ENCODE measurements at places on chromosomes 12 and 14. TPM values are rescaled to one million over a fixed set of nuclear protein-coding genes. Genes with fewer than 3 reads are reported as not detected.

DNA sequence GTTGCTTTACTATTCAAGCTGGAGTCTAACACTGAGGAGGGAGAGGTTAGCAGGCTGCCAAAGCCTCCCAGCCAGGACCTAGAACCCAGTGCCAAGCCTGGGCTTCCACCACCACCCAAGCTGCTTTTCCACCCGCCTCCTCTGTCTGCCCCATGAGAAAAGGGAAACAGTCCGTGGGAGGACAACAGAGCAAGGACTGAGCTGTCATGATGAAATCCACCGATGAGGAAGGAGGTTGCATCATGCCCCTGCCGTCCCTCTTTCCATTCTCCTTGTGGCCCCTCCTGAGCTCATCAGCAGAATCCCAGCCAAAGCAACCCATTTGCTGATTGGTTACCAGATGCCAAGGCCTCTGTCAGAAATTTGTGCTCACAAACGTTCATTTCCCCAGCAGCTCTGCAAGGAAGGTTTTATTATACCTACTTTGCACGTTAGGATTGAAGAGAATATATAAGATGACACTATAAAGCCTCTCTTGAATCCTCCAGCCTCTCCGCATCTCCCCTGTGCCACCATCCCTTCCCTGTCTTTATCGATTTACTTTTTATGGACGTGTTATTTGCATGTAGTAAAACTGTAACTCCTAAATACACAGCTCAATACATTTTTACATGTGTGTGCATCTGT lies 6.3 kb upstream of the SERPINA1 start:
- H3K4me1 ChIP-seq: peaks cover 10% of the 10 kb centered on the region
- no peak overlapping the region for H3K4me3 ChIP-seq
- no peaks in the 10 kb centered on the region for H3K27me3 ChIP-seq
- H3K27ac ChIP-seq: no peak overlapping the region
- no peak for DNase-seq
- H3K36me3 ChIP-seq: no peaks in the 10 kb centered on the region

RNF212B gene
- total RNA-seq: not detected

DNA sequence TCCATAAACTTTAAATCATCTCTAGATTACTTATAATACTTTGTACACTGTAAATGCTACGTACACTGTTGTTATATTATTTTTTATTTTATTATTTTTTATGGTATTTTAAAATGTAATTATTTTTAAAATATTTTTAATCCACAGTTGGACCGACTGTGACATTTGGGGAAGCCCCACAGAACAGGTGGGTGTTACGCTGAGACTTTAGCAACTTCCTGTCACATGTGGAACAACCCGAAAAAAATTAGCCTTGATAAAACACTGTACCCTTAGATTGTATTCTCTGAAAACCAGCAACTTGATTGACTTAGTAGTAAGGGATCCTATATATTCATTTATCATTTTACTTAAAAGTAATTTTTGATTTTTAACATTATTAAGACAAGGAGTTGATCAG lies 1755.7 kb upstream of the SEL1L start:
- H3K4me3 ChIP-seq: no peak overlapping the region
- H3K27me3 ChIP-seq: no peaks in the 10 kb centered on the region
- no peaks in the 10 kb centered on the region for H3K4me1 ChIP-seq
- H3K27ac ChIP-seq: no peak overlapping the region

NFE2 gene
- 1.3 TPM for total RNA-seq

DNA sequence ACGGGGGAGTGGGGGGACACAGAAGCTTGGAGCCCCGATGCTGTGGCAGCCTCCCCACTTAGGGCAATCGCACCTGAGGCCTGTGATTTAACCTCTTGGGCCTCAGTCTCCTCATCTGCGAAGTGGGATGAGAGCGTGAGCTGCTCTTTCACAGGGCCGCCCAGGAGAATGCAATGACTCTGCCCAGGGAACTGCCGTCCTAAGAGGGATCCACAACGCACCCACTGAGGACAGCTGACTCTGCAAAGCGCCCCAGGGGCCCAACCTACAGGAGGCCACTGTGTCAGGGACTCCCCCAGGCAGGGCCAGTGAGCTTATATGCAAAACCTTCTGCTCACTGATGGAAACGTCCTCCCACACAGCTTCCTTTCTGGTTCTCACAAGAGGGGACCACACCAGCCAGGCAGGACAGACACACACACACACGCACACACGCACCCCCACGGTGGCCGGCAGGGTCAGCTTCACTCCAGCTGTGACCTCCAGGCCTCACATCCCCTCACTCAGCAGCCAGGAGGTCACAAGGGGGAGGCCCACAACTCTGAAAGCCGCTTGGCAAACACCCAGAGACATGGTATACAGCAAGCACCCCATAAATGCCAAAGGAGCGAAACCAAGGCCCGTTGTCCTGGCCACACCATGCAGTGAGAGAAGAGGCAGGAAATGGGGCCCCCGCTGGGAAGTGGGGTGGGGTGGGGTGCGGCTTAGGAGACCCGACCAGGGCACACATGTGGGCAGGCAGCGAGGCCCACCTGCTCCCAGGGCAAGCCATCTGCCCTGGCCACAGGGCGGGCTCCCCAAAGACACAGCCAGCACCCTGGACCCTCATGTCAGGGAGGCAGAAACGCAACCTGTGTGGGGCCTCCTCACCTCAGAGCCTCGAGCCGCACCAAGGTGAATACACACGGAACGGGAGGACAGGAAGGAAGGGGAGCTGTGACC lies 73.3 kb downstream of the NCOR2 start:
- no peaks in the 10 kb centered on the region for H3K4me1 ChIP-seq
- H3K27me3 ChIP-seq: no peaks in the 10 kb centered on the region
- no peaks in the 10 kb centered on the region for H3K36me3 ChIP-seq
- H3K27ac ChIP-seq: no peak overlapping the region
- DNase-seq: no peak

DNA sequence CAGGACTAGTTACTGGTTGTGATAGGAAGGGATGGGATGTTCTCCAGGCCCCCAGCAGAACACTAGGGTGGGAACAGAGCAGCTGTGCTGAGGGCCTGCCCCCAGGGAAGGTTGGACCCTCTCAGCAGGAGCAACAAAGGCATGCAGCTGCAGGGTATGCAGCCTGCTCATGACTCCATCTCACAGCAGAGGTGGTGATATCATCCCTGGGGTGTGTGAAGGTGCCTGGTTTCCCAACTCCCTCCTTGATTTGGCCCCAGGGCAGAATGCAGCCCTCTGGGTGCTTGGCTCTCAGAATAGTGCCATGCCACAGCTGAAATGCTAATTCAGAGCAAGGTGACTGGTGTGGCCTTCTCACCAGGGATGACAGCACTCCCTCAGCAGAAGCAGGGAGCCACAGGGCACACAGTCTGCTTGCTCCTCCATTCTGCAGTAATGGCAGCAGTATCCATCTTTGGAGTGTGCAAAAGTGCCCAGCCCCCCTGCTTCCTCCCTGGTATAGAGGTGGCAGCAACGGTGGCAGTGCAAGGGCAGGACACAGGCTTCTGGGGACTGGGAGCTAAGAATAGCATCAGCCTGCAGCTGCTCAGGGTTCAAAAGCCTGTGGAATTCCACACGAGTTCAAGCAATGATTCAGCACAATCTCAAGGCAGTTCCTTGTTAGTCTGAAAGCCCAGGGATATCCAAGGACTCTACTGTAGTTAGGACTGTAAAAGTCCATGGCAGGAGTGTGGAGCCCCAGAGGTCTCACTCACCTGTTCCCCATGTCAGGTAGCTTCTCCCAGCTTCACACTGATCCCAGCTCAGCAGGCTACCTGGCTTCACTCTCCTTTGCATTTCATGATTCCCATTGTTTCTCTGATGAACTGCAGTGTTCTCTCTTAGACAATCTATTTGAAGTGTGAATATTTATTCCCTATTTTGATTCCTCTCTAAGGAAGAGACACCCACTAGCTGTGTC lies 298.1 kb upstream of the FOXG1 start:
- H3K4me3 ChIP-seq: no peak overlapping the region
- H3K27ac ChIP-seq: no peak overlapping the region
- DNase-seq: no peak
- H3K27me3 ChIP-seq: no peaks in the 10 kb centered on the region
- H3K4me1 ChIP-seq: no peaks in the 10 kb centered on the region
- no peaks in the 10 kb centered on the region for H3K36me3 ChIP-seq

DNA sequence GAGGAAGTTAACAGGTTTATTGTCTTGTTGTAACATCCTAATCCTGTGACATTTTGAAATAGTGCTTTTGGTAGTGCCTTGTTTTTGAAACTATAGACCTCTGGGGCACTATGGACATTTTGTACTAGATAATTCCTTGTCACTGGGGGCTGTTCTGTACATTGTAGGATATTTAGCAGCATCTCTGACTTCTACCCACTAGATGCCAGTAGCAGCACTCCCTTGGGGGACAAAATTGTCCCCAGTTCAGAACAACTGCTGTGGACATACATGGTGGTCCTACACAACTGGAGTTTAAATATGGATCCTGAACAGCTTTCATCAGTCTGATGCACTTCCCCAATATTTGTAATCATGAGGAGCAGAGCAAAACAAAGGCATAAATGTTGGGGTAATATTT lies 264.7 kb downstream of the RAD51B start:
- DNase-seq: no peak
- H3K4me3 ChIP-seq: no peak overlapping the region
- H3K27ac ChIP-seq: peak overlapping the region; percentile 74
- H3K36me3 ChIP-seq: no peaks in the 10 kb centered on the region
- H3K27me3 ChIP-seq: no peaks in the 10 kb centered on the region

DNA sequence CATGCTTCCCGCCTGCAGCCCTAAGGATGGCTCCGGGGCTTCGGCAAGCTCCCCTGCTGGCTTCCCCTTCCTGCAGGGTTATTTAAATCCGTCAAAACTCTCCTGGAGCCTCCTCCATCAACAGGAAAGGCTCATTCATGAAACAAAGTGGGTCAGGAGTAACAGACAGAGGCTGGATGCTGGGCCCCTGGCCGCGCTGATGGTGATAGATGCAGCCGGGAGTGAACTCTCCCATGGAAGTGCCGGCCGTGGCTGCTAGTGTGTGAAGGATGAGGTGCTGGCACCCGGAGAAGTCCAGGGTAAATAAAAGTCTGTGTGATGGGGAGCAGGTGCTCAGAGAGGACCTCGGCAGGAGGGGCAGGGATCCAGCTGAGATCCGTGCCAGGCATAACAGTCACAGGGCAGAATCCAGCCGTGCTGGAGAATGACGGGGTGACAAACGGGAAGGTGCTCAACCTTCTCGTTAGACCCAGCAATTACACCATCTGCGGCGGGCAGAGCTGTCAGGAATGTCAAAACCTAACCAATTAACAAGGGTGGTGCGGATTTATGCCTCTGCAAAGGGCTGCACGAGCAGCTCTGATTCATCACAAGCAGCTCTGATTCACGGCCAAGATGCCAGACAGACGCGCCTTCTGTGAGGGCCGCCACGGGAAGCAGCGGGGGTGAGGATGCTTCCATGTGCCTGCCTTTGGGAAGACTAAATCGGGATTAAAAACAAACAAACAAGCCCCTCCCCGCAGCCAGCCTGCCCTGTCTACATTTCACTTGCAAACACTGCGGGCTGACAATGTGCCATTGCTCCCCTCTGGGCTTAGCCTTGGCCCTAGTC lies 55.6 kb downstream of the SYNE3 start:
- H3K27ac ChIP-seq: no peak overlapping the region
- no peaks in the 10 kb centered on the region for H3K36me3 ChIP-seq
- peak; percentile 37 for DNase-seq
- H3K4me1 ChIP-seq: peaks cover 14% of the 10 kb centered on the region
- H3K4me3 ChIP-seq: no peak overlapping the region

GRCh38 chr12:63208956-63209355 lies 58.0 kb upstream of the AVPR1A start:
- no peak overlapping the region for H3K4me3 ChIP-seq
- no peak overlapping the region for H3K27ac ChIP-seq
- H3K4me1 ChIP-seq: no peaks in the 10 kb centered on the region
- DNase-seq: no peak
- no peaks in the 10 kb centered on the region for H3K27me3 ChIP-seq

DNA sequence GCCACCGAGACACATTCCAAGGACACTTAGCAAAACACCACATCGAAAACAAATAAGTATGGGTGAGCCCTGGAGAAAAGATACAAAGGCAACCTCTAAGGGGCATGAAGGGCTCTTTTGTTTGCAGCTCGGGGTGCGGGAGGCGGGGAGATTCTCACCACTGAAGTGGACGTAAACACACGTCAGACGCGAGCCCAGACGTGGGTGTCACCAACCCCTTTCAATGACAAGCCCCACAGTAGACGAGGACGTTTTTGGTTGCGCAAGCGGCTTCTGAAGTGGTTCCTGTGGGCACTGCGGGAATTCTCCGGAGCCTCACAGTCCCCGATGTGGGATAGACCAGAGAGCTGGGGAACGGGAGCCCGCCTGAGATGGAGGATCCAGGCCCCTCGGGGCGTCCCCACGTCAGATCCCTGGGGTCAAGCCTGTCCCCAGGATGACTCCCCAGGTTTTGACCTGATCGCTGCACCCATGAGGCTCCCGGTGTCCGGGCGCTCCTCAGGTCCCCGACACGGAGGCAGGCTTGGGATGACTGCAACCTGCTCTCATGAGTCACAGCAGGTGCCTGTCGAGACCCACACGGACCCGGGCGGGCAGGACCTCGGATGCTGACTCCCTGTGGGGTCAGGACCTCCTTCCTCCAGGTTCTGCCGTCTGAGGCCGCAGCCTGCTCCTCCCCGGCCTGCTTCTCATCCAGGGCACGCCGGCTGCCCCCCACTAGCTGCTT lies 20.3 kb upstream of the ADGRD1 start:
- H3K4me3 ChIP-seq: no peak overlapping the region
- no peak for DNase-seq
- no peaks in the 10 kb centered on the region for H3K36me3 ChIP-seq
- no peaks in the 10 kb centered on the region for H3K4me1 ChIP-seq
- no peak overlapping the region for H3K27ac ChIP-seq
- peaks cover 61% of the 10 kb centered on the region for H3K27me3 ChIP-seq

SLC11A2 gene
- 38.7 TPM for total RNA-seq

- no peaks in the 10 kb centered on the region for H3K36me3 ChIP-seq
- no peak for DNase-seq
- H3K4me1 ChIP-seq: no peaks in the 10 kb centered on the region
- no peak overlapping the region for H3K4me3 ChIP-seq
- no peak overlapping the region for H3K27ac ChIP-seq
Measured at GRCh38 chr14:104373855-104374717, 205.5 kb upstream of the C14orf180 start.

DLK1 gene
- total RNA-seq: 1.5 TPM

SPTB gene
- total RNA-seq: 4.2 TPM

IL25 gene
- not detected for total RNA-seq

- H3K27ac ChIP-seq: no peak overlapping the region
- H3K27me3 ChIP-seq: no peaks in the 10 kb centered on the region
- no peak overlapping the region for H3K4me3 ChIP-seq
- peaks cover 16% of the 10 kb centered on the region for H3K36me3 ChIP-seq
Measured at GRCh38 chr12:114674251-114675047, 9.5 kb downstream of the TBX3 start.

DNA sequence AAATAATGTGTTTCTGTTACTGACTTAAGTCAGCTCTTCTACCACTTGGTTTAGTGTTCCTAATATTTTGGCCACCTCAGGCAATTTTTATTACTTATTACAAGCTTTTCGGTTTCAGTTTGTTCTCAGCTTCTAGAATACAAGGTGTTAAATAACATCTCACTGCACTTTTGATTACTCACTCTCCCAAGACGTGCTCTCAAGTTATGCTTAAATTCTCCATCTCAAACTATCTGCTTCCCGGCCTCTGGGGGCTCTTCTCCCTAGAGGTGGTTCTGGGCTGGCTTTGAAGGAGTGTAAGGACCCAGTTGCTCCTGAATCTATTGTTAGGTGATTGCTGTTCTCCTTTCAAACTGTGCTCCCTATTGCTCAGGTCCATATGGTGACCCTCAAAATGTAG lies 193.9 kb upstream of the DDHD1 start:
- H3K27me3 ChIP-seq: no peaks in the 10 kb centered on the region
- H3K4me3 ChIP-seq: no peak overlapping the region
- no peak overlapping the region for H3K27ac ChIP-seq
- DNase-seq: no peak

TMTC3 gene
- 22.5 TPM for total RNA-seq

- peaks cover 28% of the 10 kb centered on the region for H3K36me3 ChIP-seq
- no peaks in the 10 kb centered on the region for H3K27me3 ChIP-seq
- no peak overlapping the region for H3K27ac ChIP-seq
- H3K4me1 ChIP-seq: no peaks in the 10 kb centered on the region
Measured at GRCh38 chr14:55151601-55152000, 22.5 kb downstream of the LGALS3 start.

CRACR2A gene
- 18.4 TPM for total RNA-seq

Data from HCT116 (cell line).